ENCODE measurements at places on chromosomes 12 and 14.

DNA sequence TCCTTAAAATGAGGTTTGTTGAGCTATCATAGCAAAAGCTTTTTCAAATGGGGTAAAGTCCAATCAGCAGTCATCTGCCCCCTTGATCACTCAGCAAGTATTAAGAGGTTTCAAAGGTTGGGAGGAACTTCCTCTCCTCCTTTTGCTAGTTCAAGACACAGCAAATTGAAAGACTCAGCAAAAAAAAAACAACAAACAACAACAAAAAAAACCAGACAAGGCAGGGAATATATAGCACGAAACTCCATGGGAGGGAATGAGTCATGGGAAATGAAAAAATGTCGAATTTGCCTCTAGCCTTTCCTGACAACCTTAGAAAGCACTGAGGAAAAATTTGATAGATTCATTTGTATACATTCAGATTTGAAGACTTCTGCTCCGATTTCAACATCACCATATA lies 1.6 kb upstream of the SLC7A8 start:
- DNase-seq: no peak

DNA sequence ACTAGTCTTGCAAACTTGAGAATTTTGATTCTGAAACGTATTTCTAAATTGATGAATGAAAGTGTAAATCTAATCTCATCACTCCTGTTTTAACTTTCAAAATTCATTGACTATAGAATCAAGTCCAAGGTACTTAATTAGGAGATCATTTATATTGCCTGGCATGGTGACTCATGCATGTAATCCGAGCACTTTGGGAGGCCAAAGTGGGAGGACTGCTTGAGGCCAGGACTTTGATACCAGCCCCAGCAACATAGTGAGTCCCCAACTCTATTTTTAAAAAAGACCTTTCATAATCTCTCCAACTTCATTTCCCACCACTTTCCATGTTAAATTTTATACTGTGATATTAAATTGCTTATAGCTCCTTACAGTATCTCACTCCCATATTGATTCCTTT lies 3.0 kb upstream of the MIPOL1 start:
- no peak for DNase-seq

GRCh38 chr12:113425960-113426453 lies 3.8 kb downstream of the SDSL start:
- no peak for DNase-seq

- no peak for DNase-seq
Measured at GRCh38 chr14:63418020-63418419, 99.3 kb upstream of the GPHB5 start.

DNA sequence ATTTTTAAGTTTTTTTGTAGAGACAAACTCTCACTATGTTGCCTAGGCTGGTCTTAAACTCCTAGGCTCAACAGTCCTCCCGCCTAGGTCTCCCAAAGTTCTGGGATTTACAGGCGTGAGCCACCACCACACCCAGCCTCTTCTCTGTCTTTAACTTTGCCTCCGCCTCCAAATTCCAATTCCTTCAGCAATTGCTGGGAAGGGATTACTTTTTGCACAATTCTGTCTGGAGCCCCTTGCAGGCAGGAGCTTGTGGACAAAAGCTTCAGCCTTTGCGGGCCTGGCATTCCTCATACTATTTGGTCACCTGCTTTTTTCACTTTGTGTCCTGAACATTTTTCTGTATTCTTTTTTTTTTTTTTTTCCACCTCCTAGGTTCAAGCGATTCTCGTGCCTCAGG lies 26.0 kb downstream of the SH2B3 start:
- no peak for DNase-seq

GRCh38 chr14:54839701-54840119 lies 62.9 kb downstream of the GCH1 start:
- DNase-seq: no peak

Measured in thoracic aorta (tissue), 2 donors.